ENCODE measurements at places on chromosomes 1 and 21.
A peak's percentile ranks its signal among the peaks of the same experiment; 100 is the strongest.

GRCh38 chr1:147651466-147651865 lies 18.9 kb downstream of the ACP6 start:
- no peak for DNase-seq

GRCh38 chr1:231020816-231021215 lies 19.2 kb downstream of the FAM89A start:
- no peak for DNase-seq

- no peak for DNase-seq
Measured at GRCh38 chr1:79040424-79041082, 34.0 kb upstream of the ADGRL4 start.

- DNase-seq, result no peak
Measured at GRCh38 chr1:70979313-70979712, 68.3 kb downstream of the PTGER3 start.

DNA sequence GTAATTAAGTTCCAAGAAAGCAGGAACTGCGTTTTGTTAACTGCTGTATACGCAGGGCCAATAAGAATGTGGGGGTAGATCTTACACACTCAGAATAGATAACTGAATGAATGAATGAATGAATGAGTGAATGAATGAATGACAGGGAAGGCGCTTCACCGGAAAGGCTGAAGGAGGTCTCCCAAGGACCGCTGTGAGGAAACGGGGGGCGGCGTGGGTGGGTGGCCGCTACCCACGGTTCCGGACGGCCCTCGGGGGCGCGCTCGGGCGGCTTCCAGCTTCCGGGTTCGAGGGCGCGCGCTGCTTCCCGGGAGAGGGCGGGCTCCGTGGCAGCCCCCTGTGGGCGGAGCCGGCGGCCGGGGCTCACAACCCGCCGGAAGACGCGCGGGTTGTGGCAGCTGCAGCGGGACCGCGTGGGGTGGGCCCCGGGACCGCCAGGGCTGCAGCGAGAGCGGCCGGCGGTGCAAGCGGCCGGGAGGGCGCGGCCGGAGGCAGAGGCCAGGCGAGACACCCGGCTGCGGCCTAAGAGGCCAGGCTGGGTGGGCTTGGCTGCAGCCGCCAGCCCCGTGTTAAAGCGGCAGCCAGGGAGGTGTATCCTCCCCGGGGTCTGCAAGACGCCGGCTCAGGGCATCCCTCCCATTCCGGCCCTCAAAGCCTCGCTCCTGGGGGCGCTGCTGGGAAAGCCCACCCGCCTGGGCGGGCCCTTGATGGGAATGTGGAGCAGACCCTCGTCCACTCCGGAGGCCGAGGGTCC lies at the start of gene ZFP69:
Gene ZFP69, plus strand, starts transcription at position 367 of the 754 bp plus-strand sequence. CDS start 2,072 bp downstream, outside the sequence.
- peak; percentile 58 for DNase-seq

DNA sequence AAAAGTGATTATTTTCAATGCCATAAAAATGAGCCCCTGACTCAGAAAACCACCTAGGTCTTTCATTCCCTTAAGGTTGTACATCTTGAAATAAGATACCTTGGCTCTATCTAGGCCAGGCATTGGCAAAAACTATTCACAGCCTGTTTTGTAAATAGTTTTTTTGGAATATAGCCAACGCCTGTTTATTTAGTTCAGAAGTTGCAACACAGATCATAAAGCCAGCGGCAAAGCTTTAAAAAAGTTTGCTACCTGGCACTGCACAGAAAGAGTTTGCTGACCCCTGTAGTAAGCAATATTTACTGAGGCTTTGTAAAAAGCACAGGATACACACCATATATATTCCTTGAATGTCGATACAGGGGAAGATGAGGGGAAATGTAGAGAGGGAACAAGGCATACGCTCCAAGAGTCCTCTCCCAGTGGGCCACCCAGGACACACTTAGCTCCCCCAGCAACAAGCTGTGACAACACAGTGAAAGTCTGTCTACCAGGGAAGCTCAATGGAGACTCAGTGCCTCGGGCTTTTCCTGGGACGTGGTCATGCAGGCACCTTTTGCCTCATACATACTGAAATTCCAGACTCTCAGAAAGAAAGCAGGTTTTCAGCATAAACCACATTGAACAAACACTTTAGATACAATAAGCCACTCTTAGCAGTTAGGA lies 20.5 kb downstream of the TARBP1 start:
- DNase-seq, result no peak
